ENCODE measurements at places on chromosomes 5 and 9.

DNA sequence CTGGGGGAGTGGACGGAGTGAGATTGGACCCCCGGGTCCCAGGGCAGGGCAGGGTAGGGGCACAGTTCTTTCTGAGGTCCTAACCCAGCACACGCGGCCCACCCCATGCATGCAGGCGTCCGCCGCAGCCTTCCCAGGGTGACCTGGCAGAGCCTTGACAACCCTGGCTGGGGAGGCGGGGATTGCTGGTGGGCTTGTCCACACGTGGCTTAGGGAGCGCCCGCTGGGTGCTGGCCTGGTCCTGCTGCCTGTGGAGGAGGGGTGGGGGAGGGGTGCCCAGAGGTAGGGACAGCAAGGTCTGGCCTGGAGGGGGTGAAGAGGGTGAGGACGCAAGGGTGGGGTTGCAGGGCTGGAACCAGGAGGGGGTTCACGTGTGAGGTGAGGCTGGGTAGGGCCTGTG lies 6.0 kb downstream of the RXRA start:
- no peak for DNase-seq

DNA sequence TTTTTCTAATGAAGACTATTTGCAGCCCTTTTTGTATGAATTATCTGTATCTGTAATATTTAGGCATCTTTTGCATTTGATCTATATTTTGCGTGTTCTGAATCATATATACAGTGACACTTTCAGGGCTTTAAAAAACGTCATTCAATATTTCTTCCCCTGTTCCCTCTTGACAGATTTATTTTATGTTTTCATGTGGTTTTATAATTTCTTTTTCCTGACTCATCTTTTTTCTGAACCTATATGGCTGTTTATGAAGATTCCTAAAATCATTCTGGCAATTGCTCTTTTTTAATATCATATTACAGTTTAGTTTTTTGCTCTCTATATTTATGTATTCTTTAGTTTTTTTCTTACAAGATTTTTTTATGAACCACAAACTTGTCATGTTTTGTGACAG lies 67.6 kb downstream of the SMARCA2 start:
- DNase-seq: no peak

- DNase-seq: no peak
Observed at GRCh38 chr9:103281126-103281525, 286.0 kb downstream of the CYLC2 start.

DNA sequence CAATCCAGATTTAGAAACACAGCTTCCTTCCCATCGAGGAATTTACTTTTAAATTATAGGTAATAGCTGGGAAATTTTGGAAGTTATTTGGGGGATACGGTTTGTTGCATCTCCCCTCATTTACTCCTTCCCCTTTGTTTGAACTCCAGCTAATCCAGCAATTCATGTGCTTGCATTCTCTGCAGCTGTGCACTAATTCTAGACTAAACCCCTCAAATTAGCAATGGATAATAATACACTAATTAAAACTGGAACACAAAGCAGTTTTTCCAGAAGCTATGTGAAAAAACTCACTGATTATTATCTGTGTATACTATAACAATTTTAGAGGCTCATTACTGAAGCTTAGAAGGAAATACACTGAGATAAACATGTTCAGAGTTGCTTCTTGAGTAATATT lies 751.2 kb upstream of the ZNF608 start:
- DNase-seq: no peak

GRCh38 chr5:146667633-146668272 lies 151.8 kb upstream of the GPR151 start:
- no peak for DNase-seq

DNA sequence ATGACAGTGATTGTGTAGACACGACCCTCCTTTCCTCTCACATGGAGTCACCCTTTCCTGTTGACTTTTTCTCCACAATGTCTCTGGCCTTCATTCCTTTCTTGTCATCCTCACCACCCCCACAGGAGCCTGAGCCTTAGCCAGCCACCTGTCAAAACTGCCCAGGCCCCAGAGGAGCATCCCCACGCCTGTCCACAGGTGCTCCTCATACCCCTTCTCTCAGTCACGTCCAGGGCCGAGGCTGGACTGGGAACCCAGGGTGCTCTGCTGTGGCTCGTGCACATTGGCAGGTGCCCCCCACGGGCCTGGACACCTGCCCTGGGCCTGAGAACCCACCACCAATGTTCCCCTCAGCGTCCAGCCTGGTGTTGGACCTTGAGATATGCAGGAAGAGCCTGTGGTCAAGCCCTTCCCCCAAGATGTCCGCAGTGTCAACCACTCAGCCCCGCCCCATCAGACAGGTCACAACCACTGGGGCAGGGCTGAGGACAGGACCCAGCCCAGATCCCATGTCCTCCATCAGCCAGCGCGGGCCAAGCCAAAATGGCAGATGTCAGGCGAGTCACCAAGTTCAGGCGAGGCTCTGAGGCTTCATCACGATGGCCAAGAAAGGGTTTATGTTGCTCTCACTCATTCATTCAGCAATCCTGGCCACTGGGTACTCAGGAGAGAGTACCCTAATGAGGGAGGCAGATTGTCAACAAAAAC lies 65.8 kb upstream of the STXBP1 start:
- DNase-seq: no peak

DNA sequence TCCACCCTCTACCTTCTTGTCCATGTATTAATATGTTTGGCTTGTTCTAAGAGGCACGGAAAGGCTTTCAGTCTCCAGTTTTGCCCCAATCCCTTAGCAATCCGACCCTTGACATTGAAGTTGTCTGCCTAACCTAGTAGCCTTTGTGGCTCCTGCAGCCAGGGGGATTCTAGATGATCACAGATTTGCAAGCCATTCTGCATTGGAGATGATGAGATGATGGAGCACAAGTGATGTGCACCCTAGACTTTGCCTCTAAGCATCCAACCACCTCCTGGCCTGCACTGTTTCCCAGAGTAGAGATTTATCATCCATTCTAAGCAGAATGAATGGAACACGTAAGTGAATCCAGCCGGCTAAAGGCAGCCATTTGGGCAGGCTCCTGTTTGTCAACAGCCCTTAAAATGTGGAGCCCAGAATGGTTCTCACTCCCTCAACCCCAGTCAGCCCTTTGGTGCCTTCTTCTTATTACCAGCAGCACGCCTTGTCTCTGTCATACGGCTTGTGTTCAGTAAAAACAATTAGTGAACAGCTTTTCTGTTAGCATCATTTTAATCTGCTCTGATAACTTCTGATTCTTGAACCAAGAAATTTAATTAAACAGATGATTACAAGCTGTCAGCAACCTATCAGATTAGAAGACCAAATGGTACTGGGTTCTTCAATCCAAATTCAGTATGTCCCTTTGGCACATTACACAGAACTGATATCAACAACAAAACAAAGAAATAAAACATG lies 5.7 kb upstream of the TRAF1 start:
- DNase-seq: no peak

- DNase-seq: no peak
Observed at GRCh38 chr5:99089822-99090549, 161.2 kb upstream of the CHD1 start.

GRCh38 chr5:66565878-66566277 lies 30.3 kb upstream of the MAST4 start:
- no peak for DNase-seq

- DNase-seq: no peak
Observed at GRCh38 chr9:77099388-77099787, 77.9 kb upstream of the VPS13A start.

DNA sequence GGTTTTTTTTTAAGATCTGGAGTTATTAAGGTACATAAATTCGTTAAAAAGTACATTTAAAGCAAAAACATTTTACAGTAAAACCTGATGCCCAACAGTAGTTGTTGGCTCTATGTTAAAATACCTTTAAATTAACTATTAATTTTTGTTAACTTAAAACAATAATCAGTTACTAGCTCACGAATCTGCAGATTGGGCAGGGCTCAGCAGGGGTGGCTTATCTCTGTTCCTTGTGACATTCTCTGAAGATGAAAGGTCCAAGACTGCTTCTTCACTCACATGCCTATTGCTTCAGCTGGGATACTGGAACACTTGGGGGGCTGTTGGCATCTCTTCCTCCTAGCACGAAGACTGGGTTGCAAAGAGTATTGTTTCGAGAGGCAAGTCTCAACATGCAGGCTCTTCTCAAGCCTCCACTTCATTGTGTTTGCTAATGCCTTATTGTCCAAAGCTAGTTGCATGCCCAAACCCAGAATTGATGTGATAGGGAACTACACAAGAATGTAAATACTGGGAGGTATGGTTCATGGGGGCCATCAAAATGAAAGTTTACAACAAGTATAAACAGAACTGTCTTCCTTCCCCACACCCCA lies 46.6 kb downstream of the MAP3K1 start:
- no peak for DNase-seq

GRCh38 chr5:158639881-158640592 lies 459.7 kb downstream of the EBF1 start:
- no peak for DNase-seq

GRCh38 chr5:67021521-67021920 lies 175.1 kb downstream of the CD180 start:
- DNase-seq: no peak

- DNase-seq: no peak
Observed at GRCh38 chr5:68214482-68215207, 911 bp upstream of the PIK3R1 start.

GRCh38 chr5:96687812-96688453 lies 25.8 kb downstream of the CAST start:
- no peak for DNase-seq

GRCh38 chr9:129759319-129759718 lies 6.5 kb upstream of the PTGES start:
- DNase-seq: no peak

GRCh38 chr5:32852535-32852934 lies 141.4 kb downstream of the NPR3 start:
- no peak for DNase-seq

DNA sequence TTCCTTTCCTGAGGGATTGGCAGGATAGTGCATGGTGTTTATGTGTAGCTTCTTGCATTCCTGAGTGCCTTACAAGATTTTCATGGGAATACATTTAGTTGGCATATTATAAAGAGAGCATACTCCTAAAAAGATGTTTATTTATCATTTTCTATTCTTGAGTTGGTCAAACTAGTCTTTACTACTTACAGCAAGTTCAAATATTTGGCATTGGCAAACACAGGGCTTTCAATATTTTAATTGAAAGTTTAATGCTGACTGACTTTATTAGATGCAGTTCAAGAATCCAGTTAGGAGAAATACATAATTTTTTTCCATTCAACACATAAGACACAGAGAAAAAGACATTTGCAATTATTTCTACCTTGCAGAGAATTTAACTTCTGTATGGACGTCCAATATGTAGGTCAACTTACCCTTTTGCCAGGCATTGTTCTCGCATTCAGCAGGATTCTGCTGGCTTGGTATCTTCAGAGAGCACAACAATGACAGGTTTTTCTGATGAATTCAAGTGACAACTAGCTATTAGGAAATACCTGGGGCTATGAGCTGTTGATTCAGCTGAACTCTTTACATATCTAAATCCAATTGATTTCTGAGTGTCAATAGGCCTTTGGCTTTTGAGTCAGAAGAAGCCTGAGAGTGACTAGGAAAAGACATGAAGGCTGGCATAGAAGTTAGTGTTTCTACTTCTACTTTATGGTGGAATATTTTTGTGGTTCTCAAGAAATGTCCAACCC lies 129.6 kb downstream of the LURAP1L start:
- DNase-seq: no peak

DNA sequence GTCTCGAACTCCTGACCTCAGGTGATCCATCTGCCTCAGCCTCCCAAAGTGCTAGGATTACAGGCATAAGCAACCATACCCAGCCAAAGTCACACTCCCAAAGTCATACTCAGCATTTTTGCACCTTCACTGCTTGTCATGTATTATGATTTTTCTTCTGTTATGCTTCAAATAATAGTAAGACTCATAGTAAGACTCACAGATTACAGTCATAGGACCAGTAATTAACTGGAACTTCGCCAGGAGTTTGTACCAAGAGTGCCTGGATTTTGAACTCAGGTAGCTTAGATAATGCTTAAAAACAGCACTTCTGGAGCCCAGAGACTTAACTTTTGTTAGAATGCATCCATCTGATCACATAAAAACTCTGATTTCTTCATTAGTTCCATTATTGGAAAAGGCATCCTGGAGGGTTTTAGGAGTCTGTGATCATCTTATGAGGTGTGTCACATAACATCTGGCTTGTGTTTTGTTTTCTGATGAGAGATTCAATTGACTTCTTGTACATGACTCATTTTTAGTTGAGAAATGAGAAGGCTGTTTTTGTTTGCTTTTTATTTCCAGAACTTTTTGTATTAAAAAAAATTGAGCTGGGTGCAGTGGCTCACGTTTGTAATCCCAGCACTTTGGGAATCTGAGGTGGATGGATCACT lies 131.5 kb downstream of the ADAMTS19 start:
- DNase-seq: no peak

DNA sequence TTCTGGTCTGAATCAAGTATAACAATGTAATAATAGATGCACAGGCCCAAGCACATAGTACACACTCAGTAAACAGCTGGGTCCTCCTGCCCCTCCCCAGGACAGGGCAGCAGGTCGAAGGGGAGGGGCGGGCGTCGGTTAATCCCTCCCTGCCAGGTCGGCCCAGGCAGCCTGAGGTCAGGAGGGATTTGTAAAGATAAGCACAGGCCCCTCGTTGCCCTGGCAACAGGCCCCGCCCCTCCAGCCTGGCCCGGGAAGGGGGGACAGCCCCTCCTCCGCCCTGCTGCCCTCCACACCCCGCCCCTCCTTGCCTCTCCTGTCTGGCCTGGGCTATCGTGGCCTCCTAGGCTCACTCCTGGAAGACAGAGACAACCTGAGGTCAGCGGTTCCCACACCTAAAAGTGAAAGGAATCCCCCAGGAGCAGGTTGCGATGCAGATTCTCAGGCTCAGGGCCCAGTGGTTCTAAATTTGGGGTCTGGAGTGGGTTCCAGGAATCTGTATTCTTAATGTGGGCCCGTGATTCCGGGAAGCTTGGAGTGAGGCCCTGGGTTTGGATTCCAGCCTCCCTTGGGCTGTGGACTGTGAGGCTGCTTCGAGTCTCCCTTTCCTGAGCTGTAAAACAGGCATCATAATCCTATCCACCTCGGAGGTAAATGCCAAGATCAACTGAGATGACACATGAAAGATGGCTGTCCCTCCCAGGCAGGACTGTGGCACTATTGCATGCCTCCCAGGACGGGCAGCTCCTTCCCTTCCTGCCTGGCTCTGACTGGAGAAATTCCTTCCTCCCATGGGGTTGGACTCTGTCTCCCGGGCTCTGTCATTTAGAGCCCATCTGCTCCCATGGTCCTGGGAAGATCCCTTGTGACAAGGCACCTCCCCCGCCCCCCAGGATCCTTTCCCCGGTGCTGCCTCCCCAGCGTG lies 4.4 kb downstream of the CRB2 start:
- no peak for DNase-seq

All from T-helper 1 cell (primary cell).